Activated CD4-positive, alpha-beta T cell treated with anti-CD3 and anti-CD28 coated beads for 1 hour (primary cell): ENCODE measurements at places on chromosomes 5 and 9.

DNA sequence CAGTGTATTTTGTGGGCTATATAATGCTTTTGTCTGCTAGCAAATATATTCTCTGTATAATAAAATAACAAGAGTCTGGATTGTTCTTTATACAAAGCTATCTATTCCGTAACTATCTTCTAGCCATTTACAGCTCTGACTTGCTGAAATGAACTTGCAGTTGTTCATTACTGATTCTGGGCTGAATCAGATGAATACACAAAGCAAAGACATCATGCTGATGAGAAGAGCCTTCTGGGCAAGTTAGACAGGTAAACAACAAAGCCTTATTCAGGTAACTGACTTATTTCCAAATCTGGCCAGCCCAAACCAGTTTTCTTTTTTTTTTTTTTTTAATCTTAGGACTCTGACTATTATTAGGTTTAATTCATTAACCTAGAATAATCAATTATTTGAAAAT is 255.5 kb downstream of the KIAA0825 start:
- no peak for DNase-seq

- DNase-seq = no peak
These were observed 730 bp upstream of the GZMA start for GRCh38 chr5:55101556-55102276.

DNA sequence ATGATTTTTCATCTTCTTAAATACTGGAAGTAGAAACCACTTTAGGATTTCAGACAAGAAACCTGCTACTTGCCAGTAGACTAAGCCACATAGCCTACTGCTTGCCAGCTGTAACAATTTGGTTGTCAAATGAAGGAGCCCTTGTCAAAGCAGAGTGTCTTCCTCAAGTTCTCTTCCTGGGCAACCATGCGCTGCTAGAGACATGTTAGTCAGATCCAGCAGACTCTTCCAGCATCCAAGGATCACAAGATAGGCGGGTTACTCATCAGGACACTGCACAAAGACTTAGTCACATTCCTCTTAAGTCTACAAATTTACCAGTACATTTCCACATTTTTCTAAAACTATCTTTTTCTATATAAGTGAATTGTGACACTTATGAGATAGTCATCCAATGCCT is 24.4 kb downstream of the SKIC3 start:
- no peak for DNase-seq

DNA sequence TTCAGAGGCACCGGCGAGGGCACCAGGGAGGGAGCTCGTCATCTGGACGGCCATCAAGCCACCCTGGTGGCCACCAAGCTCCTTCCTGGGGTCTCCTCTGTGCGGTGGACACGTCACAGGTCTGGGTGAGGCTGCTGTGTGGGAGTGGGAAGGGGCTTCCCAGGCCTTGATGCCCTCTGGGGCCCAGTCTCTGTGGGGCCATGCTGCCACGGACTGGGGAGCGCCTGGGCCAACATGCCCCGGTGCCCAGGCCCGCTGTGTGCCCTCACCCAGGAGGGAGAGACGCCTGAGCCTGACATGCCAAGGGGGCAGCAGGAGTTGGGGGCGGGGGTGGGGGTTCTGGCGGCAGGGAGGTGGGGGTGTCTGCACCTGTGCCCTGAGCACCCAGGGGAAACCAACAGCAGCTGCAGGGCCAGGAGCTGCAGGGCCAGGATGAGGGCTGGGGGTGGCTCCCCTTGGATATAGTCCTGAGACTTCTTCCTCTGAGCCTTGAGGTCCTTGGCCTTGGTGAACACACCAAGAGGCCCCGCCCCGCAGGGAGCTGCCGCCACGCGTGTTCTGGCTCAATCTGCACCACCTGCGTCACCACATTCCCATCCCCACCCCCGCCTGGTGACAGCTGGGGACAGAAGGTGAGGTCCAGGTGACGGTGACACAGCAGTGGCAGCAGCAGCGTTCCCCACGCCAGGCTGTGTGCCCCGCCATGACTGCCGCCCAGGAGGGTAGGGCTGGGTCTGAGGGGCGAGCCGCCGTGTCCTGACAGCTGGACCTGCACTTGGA is 15.3 kb upstream of the SEC16A start:
- no peak for DNase-seq

DNA sequence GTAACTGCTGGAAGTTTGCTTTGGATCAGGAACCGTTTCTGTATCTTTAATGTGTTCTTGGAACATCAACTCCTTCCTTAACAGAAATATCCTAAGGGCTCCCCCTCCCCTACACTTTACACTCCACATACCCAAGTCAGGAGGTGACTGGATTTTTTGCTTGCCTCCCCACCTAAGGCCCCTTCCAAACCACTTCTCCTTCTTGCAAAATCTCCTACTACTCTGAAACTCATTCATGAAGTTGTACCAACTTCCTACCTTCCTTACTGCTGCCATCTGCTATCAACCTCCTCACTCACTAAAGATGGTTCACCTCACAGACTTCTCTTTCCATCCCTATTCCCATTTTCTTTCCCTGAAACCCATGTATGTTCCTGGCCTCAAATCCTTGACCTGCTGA is 16.1 kb downstream of the TXN start:
- DNase-seq = no peak

- no peak for DNase-seq
These were observed 64.8 kb downstream of the MRPS27 start for GRCh38 chr5:72255237-72255636.

- no peak for DNase-seq
These were observed 174.7 kb downstream of the WDR70 start for GRCh38 chr5:37553720-37554404.

DNA sequence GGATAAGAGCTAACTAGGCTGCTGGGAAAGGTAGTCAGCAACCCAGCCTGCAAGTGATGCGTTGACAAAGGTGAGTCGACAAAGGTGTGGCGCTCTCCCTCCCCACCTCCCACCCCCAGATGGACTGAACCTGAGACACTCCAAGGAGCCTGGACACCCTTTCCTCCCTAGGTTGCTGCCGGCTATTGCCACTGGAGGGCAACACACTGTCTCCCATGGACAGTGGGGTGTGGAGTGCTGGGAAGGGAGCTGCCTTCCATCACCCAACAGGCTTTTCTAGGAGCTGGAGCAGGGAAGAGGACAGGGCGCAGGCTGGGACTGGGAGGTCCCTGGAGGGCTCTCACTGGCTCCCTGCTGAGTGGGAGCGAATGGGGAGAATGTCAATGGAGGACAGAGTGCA is 75.4 kb upstream of the ARAP3 start:
- no peak for DNase-seq

DNA sequence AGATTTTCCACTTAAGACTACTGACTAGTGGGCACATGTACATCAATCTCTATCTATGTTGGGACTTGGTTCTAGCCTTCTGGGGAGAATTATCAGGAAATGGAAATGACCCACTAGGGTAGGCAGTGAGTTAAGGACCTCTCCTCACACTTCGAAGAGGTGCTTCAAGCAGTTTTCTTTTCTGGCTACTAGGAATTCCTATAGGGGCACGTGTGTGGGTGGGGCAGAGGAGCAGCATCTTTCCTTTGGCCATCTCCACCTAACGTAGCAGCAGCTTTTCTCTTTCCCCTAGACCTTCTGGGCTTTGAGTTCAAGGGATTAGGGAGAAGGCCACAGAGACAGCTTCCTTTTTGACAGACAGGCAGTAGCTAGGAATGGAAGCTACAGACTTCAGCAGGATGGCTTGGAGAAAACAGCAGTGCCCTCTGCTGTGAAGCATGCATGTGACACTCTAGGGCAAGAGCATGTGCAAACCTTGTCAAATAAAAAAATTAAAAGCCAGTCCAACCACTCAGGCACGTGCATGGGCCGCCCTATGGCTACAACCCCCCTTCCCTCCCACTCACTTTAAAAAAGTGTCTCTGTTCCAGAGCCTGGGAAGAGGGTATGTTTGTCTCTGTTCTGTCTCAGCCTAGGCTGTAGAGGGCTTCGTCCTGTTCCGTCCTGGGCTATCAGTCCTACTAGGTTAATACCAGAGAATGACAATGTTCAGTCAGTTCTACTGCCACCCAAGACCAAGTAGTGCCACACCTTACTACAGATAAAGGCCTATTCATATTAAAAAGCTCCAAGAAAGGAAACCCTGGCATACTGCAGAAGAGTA is 8.7 kb upstream of the GFRA3 start:
- DNase-seq = no peak

DNA sequence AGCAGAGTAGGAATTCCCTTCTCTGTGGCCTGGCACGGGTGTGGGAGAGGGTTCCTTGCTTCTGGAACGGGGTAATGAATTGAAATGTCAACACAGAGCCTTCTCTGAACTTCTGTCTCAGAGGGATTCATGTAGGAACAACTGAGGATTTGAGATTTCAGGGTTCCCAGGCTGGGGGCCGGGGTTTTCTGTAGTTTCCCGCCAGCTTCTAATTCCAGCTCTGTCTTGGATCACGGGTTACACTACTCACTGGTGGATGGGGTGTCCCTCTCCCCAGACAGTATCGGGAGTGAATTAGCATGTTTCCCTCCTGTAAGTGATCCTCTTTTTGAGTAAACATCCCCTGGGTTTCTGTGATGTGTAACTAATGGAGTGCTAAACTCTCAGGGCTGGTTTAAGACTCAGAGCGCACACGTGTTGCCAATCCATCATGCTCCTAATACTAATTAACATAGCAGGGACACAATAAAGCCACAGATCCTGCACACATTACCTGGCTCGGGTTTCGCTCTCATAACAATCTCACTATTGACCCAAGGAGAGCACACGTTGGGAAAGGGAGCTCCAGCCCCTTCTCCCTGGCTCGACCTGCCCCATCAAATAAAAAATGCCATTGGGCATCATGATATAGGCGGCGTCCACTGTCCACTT is 18.1 kb upstream of the DMRT2 start:
- no peak for DNase-seq

GRCh38 chr5:58887721-58888409 is 305.0 kb downstream of the RAB3C start:
- DNase-seq = no peak

DNA sequence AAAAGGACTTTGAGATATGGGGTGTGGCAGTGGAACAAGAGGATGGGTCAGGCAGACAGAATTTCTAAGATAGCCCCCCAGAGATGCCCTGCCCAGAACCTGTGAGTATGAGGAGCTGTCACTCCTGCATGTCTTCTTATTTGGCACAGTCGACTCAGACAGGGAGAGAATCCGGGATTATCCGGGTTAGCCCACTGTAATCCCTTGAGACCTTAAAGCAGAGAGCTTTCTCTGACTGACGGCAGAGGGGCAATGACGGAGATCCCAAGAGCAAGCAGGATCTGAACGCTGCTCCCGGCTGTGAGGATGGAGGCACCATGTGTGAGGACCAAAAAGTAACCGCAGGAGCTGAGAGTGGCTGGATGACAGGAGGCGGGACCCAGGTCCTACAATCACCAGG is 8.8 kb upstream of the NHP2 start:
- no peak for DNase-seq

GRCh38 chr5:81530919-81531318 is 137.0 kb upstream of the ACOT12 start:
- no peak for DNase-seq

DNA sequence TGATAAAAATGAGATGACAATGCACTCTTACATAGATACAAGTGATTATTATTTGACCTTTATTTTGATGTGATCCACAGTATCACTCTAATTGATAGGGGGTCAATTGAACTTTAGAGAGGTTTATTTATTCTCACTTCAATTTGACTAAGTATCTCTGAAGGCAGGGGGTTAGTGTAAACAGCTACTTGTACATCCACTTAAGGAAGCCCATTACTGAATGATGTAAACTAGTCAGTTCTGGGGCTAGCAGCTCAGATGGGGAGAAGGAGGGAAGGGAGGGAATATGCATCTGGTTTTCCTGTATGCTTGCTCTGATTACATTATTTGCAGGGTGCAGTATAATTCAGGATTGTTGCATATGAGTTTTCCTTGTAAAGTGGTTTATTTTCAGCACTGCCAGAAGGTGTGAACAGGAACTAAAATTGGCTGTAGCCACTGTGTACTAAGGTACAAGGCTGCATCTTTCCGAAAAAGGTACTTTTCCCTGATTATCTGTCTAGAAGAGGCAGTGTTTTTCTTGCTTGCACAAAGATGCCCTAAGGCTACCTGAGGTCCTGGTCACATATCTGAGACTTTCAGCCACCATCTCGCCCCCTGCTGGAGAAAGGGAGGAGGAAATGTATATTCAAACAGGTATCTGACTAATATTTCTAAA is 51.2 kb downstream of the MRPS27 start:
- no peak for DNase-seq

GRCh38 chr5:150511578-150512367 is 3.8 kb downstream of the NDST1 start:
- no peak for DNase-seq

- no peak for DNase-seq
These were observed 54.4 kb downstream of the IRX2 start for GRCh38 chr5:2697041-2697440.

GRCh38 chr5:118228489-118228888 is 759.9 kb downstream of the DTWD2 start:
- no peak for DNase-seq

- no peak for DNase-seq
These were observed 61.2 kb upstream of the MAP1B start for GRCh38 chr5:72046106-72046505.

GRCh38 chr9:127863191-127863621 is 8.7 kb upstream of the ENG start:
- DNase-seq = no peak

DNA sequence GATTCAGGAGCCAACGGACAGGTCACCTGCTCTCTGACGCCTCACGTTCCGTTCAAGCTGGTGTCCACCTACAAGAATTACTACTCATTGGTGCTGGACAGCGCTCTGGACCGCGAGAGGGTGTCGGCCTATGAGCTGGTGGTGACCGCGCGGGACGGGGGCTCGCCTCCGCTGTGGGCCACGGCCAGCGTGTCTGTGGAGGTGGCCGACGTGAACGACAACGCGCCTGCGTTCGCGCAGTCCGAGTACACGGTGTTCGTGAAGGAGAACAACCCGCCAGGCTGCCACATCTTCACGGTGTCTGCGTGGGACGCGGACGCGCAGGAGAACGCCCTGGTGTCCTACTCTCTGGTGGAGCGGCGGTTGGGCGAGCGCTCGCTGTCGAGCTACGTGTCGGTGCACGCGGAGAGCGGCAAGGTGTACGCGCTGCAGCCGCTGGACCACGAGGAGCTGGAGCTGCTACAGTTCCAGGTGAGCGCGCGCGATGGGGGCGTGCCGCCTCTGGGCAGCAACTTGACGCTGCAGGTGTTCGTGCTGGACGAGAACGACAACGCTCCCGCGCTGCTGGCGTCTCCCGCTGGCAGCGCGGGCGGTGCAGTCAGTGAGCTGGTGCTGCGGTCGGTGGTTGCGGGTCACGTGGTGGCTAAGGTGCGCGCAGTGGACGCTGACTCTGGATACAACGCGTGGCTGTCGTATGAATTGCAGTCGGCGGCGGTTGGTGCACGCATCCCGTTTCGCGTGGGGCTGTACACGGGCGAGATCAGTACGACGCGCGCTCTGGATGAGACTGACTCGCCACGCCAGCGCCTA is 1.7 kb downstream of the PCDHA10 start:
- no peak for DNase-seq

DNA sequence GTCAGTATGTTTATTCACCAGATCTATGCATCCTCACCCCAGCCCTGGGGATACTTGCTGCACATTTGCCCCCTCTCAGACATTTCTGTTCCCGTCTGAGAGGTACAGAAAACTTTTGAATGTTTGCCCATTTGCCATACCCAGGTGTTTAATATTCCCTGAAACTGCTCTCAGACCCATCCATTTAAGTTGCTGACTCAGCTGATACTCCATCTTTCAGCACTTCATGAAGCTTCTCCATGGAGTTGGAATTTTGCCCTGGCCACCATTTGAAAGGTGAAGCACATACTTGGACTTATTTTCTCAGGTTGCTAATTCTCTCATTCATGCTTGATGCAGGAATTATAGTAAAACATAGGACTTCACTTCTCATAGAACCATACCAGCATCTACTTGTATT is 203.9 kb upstream of the OR13F1 start:
- DNase-seq = no peak

GRCh38 chr9:37811906-37812476 is 11.4 kb downstream of the DCAF10 start:
- DNase-seq = no peak
